Heart left ventricle (tissue), 16 donors: ENCODE measurements at places on chromosomes 12 and 14. TPM values are rescaled to one million over a fixed set of nuclear protein-coding genes. Genes with fewer than 3 reads are reported as not detected.

- no peak for DNase-seq
Measured at GRCh38 chr14:103692159-103692558, 23.1 kb downstream of the XRCC3 start.

Gene DLGAP5
- not detected for polyA plus RNA-seq

Gene TPPP2
- 0.96 TPM for polyA plus RNA-seq

Gene RTL1
- not detected for polyA plus RNA-seq

Gene ZFHX2
- 0.88 TPM for polyA plus RNA-seq

GRCh38 chr14:55383541-55384140, 28.0 kb downstream of the ATG14 start:
- DNase-seq = no peak

GRCh38 chr14:23275412-23275811, 10.5 kb downstream of the HOMEZ start:
- DNase-seq = no peak
